ENCODE measurements at places on chromosomes 3 and 15. TPM values are rescaled to one million over a fixed set of nuclear protein-coding genes. Genes with fewer than 3 reads are reported as not detected.

Gene PRSS50
- total RNA-seq = not detected

Gene ATP8B4
- total RNA-seq = 0.54 TPM

Gene PHC3
- 26.3 TPM for total RNA-seq

Gene AGBL1
- not detected for total RNA-seq

Gene PEX11A
- total RNA-seq = 10.2 TPM

Gene ADAMTSL3
- total RNA-seq = under 0.01 TPM

Gene WDR93
- total RNA-seq = not detected

GRCh38 chr3:44522494-44522933 is 32.5 kb upstream of the ZKSCAN7 start:
- no peak for DNase-seq

- DNase-seq = no peak
These were observed 71.7 kb upstream of the SNRK start for GRCh38 chr3:43214616-43215015.

- DNase-seq = no peak
These were observed 112.7 kb downstream of the TNIK start for GRCh38 chr3:171347301-171348039.

GRCh38 chr3:59502806-59503205 is 453.0 kb upstream of the CFAP20DC start:
- DNase-seq = peak; percentile 95

DNA sequence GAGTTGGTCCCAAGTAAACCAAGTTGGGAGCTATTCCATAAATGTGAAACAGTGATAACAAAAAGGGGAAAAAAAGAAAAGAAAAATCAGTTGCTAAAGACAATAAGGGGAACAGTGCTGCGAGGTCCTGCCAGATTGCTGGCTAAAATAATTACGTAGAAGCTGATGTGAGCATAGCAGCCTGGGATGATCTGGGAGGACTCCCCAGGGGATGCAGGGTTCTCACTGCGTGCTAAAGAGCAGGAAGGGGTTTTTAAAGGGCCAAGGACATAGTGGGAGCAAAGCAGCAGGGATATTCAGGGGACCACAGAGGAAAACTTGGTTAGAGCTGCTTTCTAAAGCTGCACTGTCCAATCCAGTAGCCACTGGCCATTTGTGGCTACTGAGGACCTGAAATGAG is 133.0 kb upstream of the UMPS start:
- DNase-seq = no peak

- no peak for DNase-seq
These were observed 47.2 kb downstream of the WHAMM start for GRCh38 chr15:82856397-82857170.

GRCh38 chr3:64398476-64398875 is 173.2 kb upstream of the PRICKLE2 start:
- DNase-seq = peak; percentile 44

GRCh38 chr15:72227192-72227586 is 3.8 kb downstream of the PKM start:
- DNase-seq = peak; percentile 91

DNA sequence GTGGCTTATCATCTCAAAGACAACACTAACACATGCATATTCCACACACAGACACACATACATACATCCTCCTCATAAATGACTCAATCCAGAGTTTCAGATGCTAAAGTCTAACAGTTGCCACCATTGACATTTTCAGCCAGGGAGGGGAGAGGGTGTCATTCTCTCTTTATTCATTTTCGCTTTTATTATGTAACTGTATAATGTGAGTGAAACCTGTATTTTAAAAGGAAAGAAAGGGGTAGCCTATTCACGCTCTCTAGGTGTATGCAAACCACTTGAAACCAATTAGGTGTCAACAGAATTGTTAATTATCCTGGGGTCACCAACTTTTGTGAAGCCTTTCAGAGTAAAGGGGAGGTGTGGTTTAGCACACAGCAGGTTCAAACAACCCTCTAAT is 1282.9 kb downstream of the ROBO2 start:
- DNase-seq = no peak

- DNase-seq = no peak
These were observed 12.1 kb downstream of the FEZF2 start for GRCh38 chr3:62361261-62361660.

- DNase-seq = no peak
These were observed 115.4 kb upstream of the GADL1 start for GRCh38 chr3:31009881-31010280.

DNA sequence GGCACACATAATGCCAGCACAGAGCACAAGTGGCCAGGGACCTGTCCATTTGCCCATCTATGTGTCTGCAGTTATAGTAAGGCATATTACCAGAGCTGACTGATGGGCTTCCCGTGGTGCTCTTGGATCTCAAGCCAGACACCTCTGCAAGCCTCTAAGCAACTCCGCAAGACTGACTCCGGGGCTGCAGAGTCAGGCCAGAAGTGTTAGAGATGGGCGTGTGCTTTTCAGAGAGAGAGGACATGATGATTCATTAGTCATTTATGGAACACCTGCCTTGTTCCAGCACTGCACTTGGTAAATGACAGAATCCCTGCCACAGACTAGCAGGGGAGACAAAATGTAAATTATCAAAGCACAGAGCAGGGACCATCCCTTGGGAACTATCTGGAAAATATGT is 559.0 kb downstream of the PDCD6IP start:
- no peak for DNase-seq

DNA sequence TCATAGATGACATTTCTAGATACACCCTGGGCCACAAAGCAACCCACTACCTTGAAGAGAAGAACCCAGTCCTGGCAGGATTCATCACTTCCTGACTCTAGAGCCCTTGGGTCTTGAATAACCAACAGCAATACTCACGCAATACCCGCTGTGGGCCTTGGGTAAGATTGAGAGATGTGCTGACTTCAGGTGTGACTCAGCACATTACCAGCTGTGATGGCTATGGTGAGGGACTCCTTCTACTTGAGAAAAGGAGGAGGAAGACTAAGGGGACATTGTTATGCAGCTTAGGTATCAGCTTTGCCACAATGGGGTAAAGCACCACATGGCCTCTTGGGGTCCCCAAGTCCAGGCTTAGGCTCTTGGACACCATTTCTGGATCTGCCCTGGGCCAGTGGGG is 14.9 kb downstream of the C3orf33 start:
- DNase-seq = peak; percentile 30

- DNase-seq = no peak
These were observed 80.1 kb downstream of the SSR3 start for GRCh38 chr3:156474560-156475389.

DNA sequence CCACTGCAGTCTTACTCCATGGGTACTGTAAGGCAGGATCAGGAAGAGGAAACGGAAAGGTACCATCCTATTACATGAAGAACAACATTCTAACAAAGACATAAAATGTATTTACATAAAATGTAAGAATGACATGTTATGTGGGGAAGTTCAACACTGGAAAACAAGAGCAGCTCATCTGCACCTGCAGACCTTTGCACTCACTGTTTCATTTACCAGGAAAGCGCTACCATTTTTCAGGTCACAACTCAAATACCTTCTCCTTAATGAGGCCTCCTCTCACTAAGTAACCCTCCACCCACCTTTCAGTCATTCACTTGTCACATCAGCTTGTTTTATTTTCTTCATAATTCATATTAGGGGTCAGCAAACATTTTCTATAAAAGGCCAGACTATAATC is 2.6 kb downstream of the TMCC1 start:
- no peak for DNase-seq

DNA sequence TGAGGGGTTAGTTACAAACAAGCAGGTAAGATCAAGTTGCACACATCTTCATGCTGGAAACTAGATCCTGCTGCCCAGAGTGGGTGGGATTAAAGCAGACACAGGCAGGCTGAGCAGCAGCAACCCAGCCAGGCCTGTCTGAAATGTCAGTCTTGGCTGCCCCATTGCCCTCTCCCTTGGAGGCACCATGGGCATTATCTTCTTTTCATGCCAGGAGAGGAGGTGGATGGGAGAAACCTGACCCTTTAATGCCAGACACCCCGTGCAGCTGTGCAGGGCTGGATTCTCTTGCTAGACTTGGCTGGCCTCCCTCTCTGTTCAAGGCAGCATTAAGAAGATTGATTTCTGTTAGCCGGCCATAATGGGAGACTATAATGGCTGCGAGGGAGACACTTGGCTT is 23.0 kb upstream of the EPHB1 start:
- no peak for DNase-seq

GRCh38 chr15:49558929-49559328 is 61.7 kb downstream of the FAM227B start:
- DNase-seq = peak; percentile 53

GRCh38 chr3:56469141-56469540 is 874 bp upstream of the ERC2 start:
- no peak for DNase-seq

DNA sequence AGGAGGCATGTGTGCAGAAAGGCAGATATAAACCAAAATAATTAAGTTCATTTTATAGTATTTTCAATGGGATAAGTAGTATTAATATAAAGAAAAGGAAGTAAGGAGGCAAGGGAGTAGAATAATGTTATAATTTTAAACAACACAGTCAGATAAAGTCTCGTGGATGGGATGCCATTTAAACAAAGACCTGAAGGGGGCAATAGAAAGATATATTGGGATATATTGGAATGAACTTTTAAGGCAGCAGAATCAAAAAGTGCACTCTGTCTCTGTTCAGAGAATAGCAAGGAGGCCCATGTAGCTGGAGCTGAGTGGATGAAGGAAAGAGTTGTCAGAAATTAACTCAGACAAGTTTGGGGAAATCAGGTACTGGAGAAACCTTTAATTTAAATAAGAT is 158.7 kb downstream of the CGGBP1 start:
- DNase-seq = no peak

DNA sequence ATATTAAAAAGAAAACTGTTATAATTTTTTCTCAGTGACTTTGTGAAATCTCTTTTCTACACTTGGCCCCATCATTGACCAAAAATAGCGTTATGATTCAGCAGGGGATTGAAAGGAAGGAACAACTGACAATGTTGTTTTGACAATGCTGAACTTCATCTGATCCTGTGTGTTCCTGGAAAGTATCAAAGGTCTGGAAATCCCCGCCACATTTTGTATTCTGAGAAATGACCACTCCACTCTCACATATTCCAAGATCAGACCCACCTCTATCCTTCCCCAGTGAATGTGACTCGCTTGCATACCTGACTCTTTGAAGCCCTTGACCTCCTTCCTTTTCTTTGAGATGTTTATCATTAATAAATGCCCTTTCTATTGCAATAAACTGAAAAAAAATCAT is 9.7 kb upstream of the RIOX2 start:
- peak; percentile 21 for DNase-seq

- no peak for DNase-seq
These were observed 32.5 kb upstream of the AP3B2 start for GRCh38 chr15:82742134-82742533.

- peak; percentile 27 for DNase-seq
These were observed 310.3 kb downstream of the CHST2 start for GRCh38 chr3:143429628-143430514.

All from IMR-90 (cell line).